Hypothalamus (tissue), 51 donors: ENCODE measurements at places on chromosomes 2 and 18.

DNA sequence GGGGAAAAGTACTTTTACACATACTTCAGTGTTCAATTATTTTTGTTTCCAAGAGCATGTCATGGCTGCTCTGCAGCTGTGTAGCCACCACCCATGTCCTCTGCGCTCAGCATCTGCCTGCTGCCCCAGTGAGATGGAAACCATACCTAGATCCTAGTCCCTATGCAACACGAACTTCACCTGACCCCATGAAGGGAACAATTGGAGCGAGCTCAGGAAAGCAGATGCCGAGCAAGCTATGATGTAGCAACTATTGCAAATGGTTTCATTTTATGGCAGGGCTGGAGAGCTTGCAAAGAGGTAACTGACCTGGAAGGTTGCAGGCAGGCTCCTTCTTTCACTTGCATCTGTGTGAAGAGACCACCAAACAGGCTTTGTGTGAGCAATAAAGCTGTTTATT is 1.3 kb upstream of the CCDC141 start:
- DNase-seq, result no peak

- no peak for DNase-seq
These were observed 183.8 kb downstream of the PID1 start for GRCh38 chr2:229087267-229087666.

DNA sequence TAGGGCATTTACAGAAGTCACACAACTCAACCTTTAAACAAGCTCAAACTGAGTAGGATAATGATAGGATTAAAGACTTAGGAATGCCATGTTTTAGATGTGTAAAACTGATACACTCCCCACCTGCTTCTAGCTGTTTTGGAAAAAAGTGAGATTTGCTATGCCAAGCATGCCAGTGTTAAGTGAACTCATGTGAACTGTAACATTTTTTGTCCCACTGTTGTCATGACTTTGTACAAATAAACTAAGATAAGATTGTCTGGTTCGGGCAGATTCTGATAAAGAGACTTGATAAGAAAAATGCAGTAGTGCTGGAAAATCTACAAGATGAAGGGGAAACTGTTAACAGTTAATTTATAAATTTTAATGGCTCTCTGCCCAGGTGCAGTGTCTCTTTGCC is 66.5 kb downstream of the GLS start:
- DNase-seq, result no peak

DNA sequence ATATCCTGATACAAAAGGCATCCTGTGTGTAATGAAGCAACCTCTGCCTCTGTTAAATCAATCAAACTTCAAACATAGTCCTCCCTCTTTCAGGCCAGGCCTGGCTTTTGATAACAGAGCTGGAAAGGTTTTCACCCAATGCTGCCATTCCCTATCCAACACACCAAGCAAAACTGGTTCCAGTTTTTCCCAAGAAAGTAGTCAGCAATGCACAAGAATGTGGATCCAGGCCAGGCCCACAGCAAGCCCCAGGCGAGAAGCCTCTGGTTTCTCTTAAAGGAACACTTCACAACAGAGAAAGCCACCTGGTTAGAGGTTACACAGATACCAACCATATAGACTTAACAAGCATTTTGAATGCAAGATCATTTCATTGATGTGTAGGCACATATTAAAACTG is 49.2 kb upstream of the CCDC150 start:
- no peak for DNase-seq

DNA sequence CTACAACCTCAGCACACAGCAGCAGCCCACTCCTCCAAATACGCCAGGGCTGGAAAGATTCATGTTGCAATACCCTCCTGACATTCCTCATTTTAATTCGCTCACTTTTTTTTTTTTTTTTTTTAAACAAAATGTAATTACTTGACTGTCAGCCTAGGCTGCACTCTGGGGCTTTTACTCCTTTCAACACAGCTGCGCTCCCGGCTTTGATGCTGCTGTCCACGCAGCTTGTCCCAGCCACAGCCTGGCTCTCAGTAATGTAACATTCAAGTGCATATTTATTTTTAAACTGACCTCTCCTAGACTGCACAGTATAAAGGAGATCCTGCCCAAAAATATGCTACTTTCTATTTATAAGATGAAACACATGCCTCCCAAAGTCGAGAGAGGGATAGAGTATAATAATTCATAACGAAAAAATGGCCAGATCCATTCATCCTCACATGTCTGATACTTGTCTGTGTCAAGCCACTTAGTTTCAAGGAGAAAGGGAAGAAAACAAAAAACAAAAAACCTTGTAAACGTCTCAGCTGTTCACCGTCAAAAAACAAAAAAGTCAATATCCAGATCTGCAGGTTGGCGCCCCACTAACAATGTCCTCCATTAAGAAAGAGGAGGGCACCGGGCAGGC is 949 bp downstream of the CDC42EP3 start:
- no peak for DNase-seq

- no peak for DNase-seq
These were observed 335 bp downstream of the HES6 start for GRCh38 chr2:238239543-238239862.

- no peak for DNase-seq
These were observed 3.4 kb downstream of the ACVR1C start for GRCh38 chr2:157625296-157625695.

GRCh38 chr2:216192931-216193330 is 83.8 kb downstream of the XRCC5 start:
- no peak for DNase-seq

GRCh38 chr2:230711224-230711623 is 1.4 kb upstream of the CAB39 start:
- no peak for DNase-seq

DNA sequence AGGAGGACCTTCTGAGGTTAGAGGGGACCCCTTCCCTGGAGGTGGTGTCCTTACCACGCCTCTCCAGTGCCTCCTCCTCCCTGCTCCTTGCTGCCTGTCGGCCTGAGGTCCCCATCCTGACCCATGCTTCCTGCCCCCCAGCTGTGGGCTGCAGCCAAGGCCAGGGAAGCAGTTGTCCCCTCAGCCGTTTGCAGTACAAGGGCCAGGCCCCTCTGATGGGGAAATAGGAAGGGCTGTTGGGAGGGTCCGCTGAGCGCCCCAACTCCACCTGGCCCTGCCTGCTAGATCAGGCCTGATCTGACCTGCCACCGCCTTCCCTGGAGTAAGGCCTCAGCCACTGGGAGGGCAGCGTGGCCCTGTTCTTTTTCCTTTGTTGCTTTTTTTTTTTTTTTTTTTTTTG is 219.8 kb downstream of the KLHL29 start:
- no peak for DNase-seq

GRCh38 chr2:88709181-88709631 is 17.7 kb downstream of the RPIA start:
- DNase-seq, result no peak

DNA sequence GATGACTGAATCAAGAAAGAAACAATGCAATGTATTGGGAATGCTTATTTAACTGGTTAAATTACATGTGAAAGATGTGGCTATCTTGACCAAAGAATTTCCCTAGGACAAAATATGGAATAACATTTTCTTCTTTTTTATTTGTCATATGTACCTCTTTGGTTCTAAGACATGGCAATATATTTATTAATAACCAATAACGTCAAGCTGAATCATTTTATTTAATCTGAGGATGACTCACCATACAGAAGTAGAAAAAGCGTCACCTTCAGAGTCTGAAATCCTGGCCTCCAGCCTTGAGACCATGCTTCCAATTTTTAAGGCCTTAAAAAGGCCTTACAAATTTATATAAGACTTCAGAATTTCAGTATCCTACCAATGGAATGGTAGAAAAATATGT is 1464.9 kb downstream of the SUCLG1 start:
- no peak for DNase-seq

DNA sequence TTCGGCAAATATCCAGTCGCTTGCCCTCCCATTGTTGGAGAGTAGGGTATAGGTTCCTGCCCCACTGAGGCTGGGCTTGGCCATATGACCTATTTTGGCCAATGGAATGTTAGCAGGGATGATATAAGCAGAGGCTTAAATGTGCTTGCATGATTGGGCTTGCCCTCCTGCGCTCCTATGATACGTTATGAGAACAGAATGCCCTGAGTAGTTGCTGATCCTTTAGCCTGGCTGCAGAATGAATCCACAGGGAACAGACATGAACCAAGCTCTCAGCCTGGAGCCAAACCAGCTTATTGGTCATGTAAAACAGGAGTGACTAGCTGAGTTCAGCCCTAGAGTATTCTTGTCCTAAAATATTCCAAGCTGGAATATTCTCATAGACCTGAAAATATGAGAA is 34.8 kb upstream of the IMP4 start:
- DNase-seq, result no peak

- DNase-seq, result no peak
These were observed 16.0 kb downstream of the MALL start for GRCh38 chr2:110099471-110100225.

- DNase-seq, result no peak
These were observed 896 bp downstream of the CACNB4 start for GRCh38 chr2:152097801-152098495.

GRCh38 chr2:20744366-20745335 is 77.7 kb downstream of the GDF7 start:
- no peak for DNase-seq

DNA sequence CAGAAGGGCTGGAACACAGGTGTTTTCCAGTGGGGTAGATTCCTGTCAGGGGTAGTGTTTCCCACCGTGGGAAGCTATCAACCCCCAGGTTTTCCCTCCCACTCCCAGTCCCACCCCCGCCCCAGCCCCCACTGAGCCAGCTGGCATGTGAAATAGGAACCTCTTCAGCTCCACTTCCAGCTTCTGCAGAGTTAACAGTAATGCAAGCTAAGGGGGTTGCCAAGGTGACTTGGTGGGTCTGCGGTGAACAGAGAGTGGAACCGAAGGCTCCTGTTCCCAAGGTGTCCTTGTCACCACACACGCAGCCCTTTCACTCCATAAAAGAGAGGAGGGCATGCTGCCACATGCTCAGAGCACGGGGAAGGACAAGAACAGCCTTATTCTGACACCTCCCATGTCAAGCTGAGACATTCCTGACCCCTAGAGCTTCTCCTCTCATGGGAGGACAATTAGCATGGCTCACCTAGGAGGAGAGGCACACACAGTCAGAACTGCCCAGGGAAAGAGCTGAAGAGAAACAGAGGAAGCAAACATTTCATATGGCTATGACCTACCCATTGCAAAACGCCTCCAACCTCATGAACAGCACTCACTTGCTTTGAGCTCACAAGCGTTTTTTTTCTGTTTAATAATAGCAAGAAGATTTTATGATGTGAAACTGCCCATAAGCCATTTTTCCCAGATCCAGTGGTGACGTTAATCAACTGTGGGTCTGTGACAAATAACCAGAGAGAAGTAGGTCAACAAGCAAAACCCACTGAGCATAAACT is 39.8 kb upstream of the TBC1D8 start:
- no peak for DNase-seq

DNA sequence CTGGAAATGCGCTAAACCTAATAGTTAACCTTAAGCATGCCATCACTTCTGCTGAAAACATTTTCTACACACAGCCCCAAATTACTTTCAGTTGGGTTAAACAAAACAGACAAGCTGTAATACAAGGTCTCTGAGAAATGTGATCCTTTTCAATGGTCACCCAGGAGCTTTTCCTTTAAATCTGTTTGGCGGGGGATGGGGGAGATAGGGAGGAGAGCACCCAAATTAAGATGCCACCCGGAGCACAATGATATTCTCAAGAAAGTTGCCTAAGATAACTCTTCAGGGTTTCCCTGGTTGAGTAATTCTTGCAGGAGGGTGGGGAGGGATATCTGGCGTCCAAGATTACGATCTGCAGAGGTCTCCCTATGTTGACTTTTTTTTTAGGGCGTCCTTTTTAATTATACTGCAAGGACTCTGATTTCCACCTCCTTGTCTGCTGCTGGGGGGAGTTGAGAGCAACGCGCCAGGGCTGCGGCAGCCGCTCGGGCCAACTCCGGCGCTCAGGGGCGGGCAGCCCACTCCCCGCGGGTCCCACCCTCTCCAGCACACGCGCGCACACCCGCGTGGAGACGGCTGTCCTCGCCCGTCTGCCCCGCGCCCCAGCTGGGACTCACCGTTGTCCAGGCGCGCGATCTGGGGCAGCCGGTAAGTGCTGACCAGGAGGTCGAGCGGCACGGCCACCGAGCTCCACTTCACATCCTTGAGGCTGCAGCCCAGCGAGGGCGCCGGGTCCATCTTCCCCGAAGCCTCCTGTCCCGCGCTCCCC is 807 bp downstream of the GAREM1 start:
- DNase-seq, result no peak

DNA sequence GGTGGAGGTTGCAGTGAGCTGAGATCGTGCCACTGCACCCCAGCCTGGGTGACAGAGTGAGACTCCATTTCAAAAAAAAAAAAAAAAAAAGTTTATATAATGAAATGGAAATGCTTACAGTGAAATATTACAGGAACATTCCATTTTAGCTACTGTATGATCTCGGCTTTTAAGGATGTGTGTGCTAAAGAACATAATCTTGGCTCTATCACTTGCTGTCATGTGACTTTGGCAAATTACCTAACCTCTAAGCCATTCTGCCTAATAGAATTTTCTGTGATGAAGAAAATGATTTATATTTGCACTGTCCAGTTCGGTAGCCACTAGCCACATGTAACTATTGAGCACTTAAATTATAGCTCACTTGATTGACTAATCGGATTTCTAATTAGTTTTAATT is 36.3 kb downstream of the SMAD4 start:
- no peak for DNase-seq

DNA sequence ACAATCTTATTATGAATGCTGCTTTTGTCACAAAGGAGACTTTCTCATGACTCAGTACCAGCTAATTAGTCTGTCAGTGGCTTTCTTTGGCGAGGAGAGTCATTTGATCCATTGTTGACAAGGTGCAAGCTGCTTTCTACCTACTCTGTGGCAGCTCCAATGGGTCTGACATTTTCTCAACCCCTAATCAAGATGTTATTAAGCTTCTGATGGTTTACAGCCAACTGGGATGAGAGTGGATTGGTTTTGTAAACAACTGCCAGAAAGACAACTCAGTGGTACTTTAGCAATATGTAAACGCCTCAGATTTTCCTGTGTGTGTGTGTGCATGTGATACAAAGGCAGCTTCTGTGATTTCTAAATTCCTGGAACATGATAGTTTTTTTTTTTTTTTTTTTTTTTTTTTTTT is 8.2 kb upstream of the CLIP4 start:
- DNase-seq, result no peak

- no peak for DNase-seq
These were observed 648.9 kb downstream of the TDRD15 start for GRCh38 chr2:21772624-21773023.

GRCh38 chr2:68766376-68766845 is 31.8 kb downstream of the ARHGAP25 start:
- no peak for DNase-seq

- DNase-seq, result no peak
These were observed 60.5 kb downstream of the STPG4 start for GRCh38 chr2:47094511-47095142.

- no peak for DNase-seq
These were observed 61.8 kb downstream of the CXCR4 start for GRCh38 chr2:136055929-136056688.

- DNase-seq, result peak; percentile 33
These were observed 135.9 kb downstream of the ABCA12 start for GRCh38 chr2:215002500-215002899.

- DNase-seq, result no peak
These were observed 69.2 kb upstream of the EDAR start for GRCh38 chr2:109058191-109058632.

GRCh38 chr2:61789807-61790602 is 63.9 kb downstream of the FAM161A start:
- no peak for DNase-seq

- DNase-seq, result no peak
These were observed 115.1 kb downstream of the CAPN13 start for GRCh38 chr2:30691948-30692828.

GRCh38 chr2:117785740-117786139 is 28.8 kb upstream of the DDX18 start:
- no peak for DNase-seq
